Lower leg skin (tissue), 4 donors: ENCODE measurements at places on chromosomes 11 and 22.

DNA sequence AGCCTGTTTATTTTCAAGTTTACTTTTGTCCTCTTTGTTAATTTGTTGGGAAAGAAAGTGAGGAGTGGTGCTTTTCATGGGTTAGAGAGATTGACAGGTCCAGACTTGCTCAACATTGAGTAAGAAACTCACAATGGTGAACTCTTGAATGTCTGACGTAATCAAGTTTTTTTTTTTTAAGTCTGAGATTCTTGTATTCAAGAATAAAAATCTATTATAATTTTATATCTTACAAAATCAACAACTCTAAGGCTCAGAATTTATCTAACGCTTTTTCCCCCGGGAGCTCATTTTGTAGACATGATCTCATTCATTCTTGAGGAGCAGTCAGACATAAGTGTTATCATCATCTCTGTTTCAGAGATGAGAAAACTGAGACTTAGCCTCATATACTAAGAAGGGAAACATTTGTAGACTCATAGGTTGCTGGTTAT is 39.1 kb upstream of the SPTBN2 start:
- DNase-seq: no peak

DNA sequence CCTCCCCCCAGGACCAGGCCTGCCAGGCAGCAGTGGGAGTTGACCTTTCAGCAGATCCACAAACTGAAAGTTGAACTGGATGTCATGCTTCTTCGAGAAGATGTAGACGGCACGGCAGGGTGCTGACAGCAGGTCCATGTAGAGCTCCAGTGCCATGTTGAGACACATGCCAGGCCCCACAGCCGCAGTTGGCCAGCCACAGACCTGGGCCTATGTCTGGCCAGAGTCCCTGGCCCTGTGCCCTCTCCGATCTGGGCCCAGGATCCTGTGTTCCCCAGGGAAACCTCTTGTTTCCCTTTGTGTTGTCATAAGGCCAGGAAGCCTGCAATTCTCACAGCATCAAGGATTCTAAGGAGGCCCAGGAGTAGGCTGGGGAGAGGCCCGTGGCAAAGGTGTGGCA is at the start of gene GSTT4:
TSS of gene GSTT4 (minus strand) at position 253 of the 400 bp plus-strand sequence. CDS start at position 156, 97 bp downstream.
- DNase-seq: no peak

GRCh38 chr11:15309296-15309695 is 194.6 kb downstream of the INSC start:
- DNase-seq: no peak

GRCh38 chr22:12601870-12602779 is 2925.9 kb upstream of the OR11H1 start:
- peak; percentile 86 for DNase-seq

DNA sequence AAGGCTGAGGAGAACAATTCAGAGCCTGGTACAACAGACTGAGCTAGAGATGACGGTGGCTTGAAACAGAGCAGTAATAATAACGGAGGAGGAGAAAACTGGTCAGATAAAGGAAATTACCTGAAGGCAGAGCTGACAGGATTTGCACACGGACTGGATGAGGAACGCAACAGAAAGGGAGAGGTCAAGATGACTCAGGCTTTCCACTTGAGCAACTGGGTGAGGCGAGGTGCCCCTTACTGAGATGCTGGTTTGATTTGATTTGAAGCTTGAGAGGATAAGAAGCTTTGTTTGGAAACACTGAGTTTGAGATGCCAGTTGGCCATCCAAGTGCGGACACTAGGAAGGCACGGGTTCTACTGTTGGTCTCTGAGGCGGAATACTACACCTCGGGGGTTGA is 35.4 kb upstream of the NRIP3 start:
- no peak for DNase-seq
